ENCODE measurements at places on chromosomes 4 and X.

- DNase-seq = no peak
Observed at GRCh38 chr4:17324386-17324830, 187.5 kb downstream of the QDPR start.

GRCh38 chr4:171430495-171430894, 382.7 kb upstream of the GALNTL6 start:
- DNase-seq = no peak

- no peak for DNase-seq
Observed at GRCh38 chr4:162661913-162662312, 498.1 kb upstream of the FSTL5 start.

DNA sequence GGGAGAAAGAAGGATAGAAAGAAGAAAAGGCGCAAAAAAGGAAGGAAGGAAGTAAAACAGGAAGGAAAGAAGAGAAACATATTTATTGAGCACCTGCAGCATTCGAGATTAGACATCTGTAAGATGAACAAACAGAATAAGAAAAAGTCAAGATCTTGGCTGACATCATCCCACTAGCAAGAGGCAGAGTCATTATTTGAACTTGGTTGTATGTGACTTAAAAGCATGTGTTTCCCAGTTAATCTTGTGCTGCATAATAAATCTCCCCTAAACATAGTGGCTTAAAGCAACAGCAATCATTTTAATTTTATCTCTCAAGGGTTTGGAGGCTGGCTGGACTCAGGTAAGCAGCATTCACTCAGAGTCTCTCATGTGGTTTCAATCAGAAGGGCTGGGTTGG, 38.5 kb upstream of the COX7B2 start:
- no peak for DNase-seq

- no peak for DNase-seq
Observed at GRCh38 chrX:113770806-113771205, 813.1 kb upstream of the HTR2C start.

Measured in NCI-H446 treated with DMSO at 0.1 percent for 48 hours (cell line).